Vagina (tissue), 2 donors: ENCODE measurements at places on chromosomes 6 and 20.

DNA sequence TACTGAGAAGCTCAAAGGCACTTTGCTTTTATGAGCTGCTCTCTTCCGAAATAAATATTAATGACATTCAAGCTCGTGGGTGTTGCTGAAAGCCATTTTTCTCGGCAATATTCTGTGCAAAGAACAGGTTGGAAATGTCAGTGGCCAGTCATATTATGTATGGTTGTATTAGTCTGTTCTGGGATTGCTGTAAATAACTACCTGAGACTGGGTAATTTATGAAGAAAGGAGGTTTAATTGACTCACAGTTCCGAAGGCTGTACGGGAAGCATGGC, 32.1 kb downstream of the TUBB2B start:
- DNase-seq = no peak

- no peak for DNase-seq
Measured at GRCh38 chr20:21840991-21841390, 135.5 kb downstream of the PAX1 start.

GRCh38 chr6:87723170-87724078, 21.4 kb upstream of the AKIRIN2 start:
- no peak for DNase-seq

DNA sequence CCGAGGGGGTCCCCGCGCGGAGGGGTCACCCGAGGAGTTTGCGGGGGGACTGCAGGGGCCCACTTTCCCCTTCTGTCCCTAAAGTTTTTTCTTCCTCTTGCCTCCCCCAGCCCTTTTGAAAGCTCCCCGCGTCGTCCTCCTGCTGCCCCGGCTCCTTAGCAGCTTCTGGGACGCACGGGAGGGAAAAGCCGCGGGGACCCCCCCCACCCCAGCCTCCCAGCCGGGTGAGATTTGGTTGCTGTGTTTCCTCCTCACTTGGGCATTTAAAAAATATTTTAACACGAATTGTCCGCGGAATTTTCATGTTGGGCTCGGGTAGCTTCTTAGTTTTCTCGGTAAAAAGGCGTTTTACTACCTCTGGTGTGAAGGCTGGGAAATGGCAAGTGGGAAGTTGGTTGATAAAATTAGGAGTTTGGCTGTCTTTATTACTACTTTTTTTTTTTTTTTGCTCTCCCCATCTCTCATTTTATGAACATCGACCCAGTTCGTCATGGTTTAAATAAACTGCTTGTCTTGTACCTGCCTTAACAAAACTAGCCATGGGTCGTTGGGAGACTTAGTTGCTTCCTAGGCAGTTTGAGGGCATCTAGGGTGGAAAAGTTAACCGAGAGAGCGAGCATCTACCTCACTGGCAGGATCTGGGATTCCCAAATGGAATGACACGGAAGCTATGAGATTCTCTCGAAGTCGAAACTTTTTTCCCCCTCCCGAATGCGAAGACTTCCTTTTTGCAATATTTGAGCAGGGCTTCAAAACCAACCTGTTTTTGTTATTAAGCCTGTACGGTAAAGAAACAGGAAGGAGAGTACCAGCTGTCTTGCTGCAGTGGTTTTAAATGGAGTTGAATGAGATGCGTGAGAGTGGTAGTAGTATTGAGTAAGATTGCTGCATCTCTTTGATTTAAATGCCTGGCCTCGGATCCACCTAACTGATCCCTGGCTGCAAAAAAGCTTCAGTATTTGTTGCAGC, 868 bp downstream of the NCOA3 start:
- no peak for DNase-seq

DNA sequence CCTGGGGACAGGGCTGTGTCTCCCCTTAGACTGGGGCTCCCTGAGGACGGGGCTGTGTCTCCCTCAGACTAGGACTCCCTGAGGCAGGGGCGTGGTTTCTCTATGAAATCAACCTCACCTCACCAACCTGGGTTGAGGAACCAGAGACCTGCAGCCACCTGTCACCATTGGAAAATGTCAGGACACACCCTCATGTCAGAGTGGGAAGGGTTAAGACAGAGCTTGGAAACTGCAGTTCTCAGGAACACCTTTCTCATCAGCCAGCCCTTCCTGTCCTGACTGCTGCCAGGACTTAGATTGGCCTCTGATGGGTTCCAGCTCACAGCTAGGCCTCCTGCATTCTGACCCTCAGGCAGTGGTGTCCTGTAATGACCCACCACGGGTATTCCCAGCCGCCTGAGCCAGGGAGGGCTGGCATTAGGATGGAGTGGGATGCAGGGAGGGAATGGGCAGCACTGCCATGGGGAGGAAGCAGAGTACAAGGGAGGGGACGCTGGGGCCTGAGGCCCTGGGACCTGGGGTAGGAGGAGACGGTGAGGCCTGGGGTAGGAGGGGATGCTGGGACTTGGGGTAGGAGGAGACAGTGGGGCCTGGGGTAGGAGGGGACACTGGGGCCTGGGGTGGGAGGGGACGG, 76.3 kb downstream of the MRPL14 start:
- DNase-seq = no peak

- no peak for DNase-seq
Measured at GRCh38 chr6:163263998-163264661, 150.4 kb upstream of the QKI start.

- DNase-seq = no peak
Measured at GRCh38 chr6:97969065-97969464, 686.0 kb upstream of the MMS22L start.

- DNase-seq = no peak
Measured at GRCh38 chr6:123804787-123805540, 1.3 kb downstream of the NKAIN2 start.

- DNase-seq = no peak
Measured at GRCh38 chr20:63767456-63767855, 27.9 kb downstream of the SLC2A4RG start.

GRCh38 chr20:10379761-10380160, 54.3 kb downstream of the MKKS start:
- DNase-seq = no peak

- no peak for DNase-seq
Measured at GRCh38 chr6:111997853-111998208, 56.1 kb upstream of the CCN6 start.

DNA sequence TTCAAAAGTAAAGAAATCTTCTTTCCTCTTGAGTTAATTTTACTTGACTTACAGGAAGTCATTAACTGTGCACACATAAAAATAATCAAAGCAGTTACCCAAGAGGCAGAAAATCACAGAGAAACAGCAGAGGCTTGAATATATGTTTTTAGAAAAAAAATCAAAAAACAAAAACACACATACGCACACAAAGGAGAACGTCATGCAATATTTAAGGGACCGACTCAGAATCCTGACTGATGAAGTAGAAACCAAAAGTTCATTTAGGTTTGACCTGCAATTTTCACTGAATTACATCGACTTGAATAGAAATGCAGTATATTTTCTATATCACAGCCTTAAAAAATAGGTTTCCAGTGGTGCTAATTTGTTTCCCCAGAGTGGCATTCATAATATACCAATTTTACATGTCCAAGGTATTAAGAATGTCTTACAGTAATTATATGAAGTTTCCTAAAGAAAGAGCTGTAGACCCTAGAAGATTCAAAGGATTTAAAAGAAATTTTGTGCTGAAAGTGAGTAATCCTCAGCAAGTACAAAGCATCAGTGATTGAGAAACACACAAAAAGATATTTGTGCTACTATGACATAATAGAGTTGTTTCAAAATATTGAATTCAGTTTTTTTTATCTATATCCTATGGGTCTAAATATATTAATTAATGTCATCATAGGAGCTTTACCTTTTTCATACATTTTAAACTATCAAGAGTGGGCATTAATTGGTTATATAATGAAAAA, 358.5 kb upstream of the RUNX2 start:
- DNase-seq = no peak

GRCh38 chr6:41774841-41775240, 4.9 kb downstream of the FRS3 start:
- DNase-seq = no peak

- no peak for DNase-seq
Measured at GRCh38 chr20:3203315-3204123, 963 bp downstream of the DDRGK1 start.

DNA sequence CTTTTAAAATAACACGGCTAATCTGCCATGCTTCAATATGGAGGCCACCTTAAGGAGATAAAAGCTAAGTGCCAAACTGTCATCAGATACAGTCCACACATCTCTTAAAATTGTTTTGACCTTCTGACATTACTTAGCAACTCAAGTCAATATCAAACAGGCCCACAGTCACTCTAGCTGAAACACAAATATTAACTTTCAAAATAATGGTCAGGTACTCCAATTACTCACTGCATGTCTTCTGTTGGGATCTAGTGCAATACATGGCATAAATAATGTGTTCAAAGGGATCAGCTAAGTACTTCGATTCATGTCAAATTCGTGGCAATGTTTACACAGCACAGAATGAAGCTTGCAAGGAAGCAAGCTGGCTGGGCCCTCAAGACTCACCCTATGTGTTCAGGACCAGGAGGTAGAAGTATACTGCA, 133.9 kb upstream of the BEND6 start:
- DNase-seq = no peak

- DNase-seq = no peak
Measured at GRCh38 chr20:45138561-45139300, 14.5 kb upstream of the WFDC12 start.

- peak; percentile 42 for DNase-seq
Measured at GRCh38 chr20:22700367-22700766, 116.0 kb upstream of the FOXA2 start.

DNA sequence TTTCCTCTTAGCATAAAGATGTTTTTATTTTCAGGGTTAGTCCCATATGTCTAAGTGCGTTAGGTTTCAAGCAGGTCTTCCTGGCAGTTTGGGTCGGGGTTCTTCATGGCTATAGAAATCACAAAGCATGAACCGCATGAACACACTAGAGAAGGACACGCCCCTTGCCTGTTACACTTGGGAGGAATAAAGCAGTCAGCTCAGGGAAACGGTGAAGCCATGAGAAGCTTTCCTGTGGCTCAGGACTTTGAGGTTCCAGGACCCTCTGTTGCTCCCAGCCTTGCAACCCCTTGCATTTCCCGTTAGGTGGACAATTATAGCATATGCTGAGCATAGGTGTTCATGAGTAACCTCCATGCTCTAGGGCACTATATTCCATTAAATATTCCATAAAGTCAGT, 96.7 kb downstream of the SYCP2 start:
- no peak for DNase-seq

- no peak for DNase-seq
Measured at GRCh38 chr6:71444222-71444621, 155.6 kb downstream of the OGFRL1 start.
